ENCODE measurements at places on chromosomes 1 and 21. TPM values are rescaled to one million over a fixed set of nuclear protein-coding genes. Genes with fewer than 3 reads are reported as not detected.

Gene PLD5
- not detected for total RNA-seq

Gene CHODL
- total RNA-seq: not detected

Gene RNF186
- not detected for total RNA-seq

DNA sequence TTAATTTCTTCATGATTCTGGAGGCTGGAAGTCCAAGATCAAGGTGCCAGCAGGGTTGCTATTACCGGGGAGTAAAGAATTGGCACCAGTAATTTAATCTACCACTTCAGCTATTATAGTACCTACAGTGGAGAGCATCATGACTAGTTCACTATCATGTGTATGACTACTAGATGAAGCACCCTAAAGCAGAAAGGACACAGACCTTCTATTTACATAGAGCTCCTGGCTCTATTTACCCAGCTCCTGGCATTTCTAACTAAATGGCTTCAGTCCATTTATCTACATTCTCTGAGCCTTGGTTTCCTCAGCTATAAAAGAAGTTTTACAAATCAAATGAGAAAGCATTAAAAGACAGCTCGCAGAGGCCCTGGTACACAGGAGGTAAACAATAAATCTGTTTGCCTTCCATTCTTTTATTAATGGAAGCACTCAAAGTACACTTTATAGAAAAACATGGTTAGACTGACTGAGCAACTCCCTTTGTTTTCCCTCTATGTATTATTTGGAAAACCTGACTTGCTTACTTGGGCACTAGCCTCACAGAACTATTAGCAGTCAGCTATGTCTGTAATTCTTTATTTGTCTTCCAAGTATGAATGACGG is 203.0 kb downstream of the SLC35F3 start:
- H3K4me3 ChIP-seq: no peak overlapping the region
- no peak overlapping the region for H3K27ac ChIP-seq
- no peaks in the 10 kb centered on the region for H3K4me1 ChIP-seq
- no peaks in the 10 kb centered on the region for H3K36me3 ChIP-seq

DNA sequence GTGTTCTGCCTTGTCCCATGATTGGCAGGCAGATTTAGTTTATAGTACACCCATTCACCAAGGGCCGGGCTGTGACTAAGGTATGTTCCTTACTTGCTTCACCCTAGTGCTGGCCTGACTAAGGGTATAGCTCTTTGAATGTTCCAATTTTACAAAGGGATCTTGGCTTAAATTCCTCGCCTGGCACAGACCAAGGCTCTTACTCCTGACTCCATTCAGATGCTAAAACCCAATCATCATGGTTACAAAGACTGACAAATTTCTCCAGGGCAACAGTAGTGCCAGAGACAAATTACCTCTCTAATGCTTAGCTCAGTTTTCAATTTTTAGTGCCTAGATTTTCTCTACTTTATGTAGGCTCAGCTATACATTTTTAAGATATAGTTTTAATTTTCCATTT is 11.5 kb upstream of the C1orf53 start:
- H3K4me3 ChIP-seq: no peak overlapping the region
- H3K27ac ChIP-seq: no peak overlapping the region
- no peaks in the 10 kb centered on the region for H3K4me1 ChIP-seq
- H3K36me3 ChIP-seq: no peaks in the 10 kb centered on the region
- DNase-seq: no peak

Gene BGLAP
- 7.7 TPM for total RNA-seq

DNA sequence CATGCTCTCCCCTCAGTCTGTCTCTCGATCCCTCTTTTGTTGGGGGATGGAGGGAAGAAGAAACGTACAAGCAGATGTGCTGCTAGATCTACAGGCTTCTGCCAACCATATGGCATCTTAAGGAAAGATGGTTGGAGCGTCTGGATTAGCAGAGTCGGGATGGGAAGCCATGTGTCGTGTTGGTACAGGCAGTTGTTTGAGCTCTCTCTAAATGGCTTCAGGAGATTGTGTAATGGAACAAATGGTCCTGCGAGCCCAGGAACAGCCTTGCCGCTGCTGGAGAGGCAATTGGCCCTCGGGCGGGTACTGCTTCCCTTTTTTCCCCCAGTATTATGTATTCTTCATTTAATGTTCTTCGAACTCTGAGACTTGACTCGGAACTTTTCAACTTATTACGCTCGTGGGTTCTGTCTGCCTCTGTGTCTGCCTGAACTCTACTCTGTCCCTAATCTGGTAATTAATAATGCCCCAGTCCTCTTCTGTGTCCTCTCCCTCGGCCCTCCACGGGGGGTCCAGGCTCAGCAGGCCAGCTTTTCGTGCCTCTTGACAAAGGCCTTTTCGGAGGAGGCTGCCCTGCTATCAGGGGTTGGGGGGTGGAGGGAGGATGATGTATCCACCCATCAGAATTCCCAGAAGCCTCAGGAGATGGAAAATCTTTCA is 215.3 kb downstream of the SDCCAG8 start:
- no peak for DNase-seq
- no peak overlapping the region for H3K4me3 ChIP-seq
- no peaks in the 10 kb centered on the region for H3K4me1 ChIP-seq
- no peaks in the 10 kb centered on the region for H3K27me3 ChIP-seq
- H3K36me3 ChIP-seq: no peaks in the 10 kb centered on the region
- H3K27ac ChIP-seq: no peak overlapping the region

DNA sequence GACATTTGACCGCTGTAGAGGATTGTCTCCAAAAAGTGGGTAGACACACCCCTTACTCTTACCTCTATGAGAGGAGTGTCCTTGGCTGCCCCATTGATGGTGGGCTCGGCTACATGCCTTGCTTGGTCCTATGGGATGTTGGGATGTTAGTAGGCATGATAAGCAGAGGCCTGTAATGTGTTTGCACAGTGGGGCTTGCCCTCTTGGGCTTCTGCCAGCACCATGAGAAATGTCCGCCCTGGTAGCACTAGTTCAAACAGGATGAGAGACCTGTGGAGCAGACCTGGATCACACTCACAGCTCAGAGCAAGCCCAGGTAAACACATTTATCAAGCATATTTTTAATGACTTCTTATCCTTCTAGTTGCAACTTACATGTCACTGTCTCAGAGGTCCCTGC is 54.2 kb downstream of the SH3GLB1 start:
- no peaks in the 10 kb centered on the region for H3K27me3 ChIP-seq
- H3K36me3 ChIP-seq: no peaks in the 10 kb centered on the region
- H3K4me3 ChIP-seq: no peak overlapping the region
- H3K27ac ChIP-seq: no peak overlapping the region
- no peaks in the 10 kb centered on the region for H3K4me1 ChIP-seq

GRCh38 chr1:159652506-159652905 is 61.9 kb downstream of the CRP start:
- H3K27ac ChIP-seq: no peak overlapping the region
- no peaks in the 10 kb centered on the region for H3K36me3 ChIP-seq
- no peaks in the 10 kb centered on the region for H3K4me1 ChIP-seq
- no peak for DNase-seq

DNA sequence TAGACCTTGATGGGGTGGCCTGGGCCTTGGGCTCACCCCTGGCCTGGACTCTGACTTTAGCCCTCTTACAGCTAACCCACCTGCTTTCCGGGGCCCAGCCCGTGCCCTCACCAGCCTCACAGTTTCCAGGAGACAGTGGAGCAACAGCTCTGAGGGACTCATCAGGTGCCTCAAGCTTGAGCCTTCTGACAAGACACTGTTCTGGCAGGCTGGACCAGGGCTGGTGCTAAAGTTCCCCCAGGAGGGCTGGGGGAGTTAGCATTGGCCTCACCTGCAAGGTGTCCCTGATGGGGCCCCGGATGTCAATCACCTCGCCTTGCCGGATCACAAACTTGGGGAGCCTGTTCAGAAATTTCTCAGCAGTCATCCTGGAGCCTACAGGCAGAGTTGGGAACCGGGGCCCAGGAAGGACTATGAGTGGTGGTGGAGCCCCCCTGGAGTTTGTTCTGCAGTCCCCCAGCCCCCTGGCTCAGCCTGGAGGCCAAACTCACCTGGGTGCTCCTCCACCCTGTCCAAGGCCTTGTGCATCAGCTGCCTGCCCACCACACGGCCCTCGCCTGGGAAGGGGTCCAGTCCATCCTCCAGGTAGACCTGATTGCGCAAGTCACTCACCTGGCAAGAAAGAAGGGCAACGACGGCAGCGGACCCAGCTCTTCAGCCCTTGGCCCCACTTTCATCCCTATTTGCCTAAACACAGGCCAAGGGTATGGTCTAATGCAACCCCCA is 4.1 kb downstream of the SH3BGRL3 start:
- H3K27ac ChIP-seq: peak overlapping the region; percentile 91
- peaks cover 94% of the 10 kb centered on the region for H3K4me1 ChIP-seq
- peak overlapping the region; percentile 50 for H3K4me3 ChIP-seq
- DNase-seq: no peak

Gene OR14K1
- total RNA-seq: not detected

GRCh38 chr21:28834335-28835238 is 158.1 kb downstream of the LTN1 start:
- H3K27ac ChIP-seq: no peak overlapping the region
- H3K4me1 ChIP-seq: peaks cover 82% of the 10 kb centered on the region
- H3K36me3 ChIP-seq: no peaks in the 10 kb centered on the region
- H3K27me3 ChIP-seq: no peaks in the 10 kb centered on the region

GRCh38 chr1:174152427-174152826 is 6.9 kb upstream of the RABGAP1L start:
- peak overlapping the region; percentile 21 for H3K27ac ChIP-seq
- H3K27me3 ChIP-seq: no peaks in the 10 kb centered on the region
- no peak overlapping the region for H3K4me3 ChIP-seq
- no peaks in the 10 kb centered on the region for H3K36me3 ChIP-seq
- DNase-seq: no peak

Gene NR1I3
- not detected for total RNA-seq

Gene C1orf210
- not detected for total RNA-seq

- no peaks in the 10 kb centered on the region for H3K27me3 ChIP-seq
- no peaks in the 10 kb centered on the region for H3K36me3 ChIP-seq
- H3K4me1 ChIP-seq: no peaks in the 10 kb centered on the region
- no peak for DNase-seq
- no peak overlapping the region for H3K4me3 ChIP-seq
- H3K27ac ChIP-seq: no peak overlapping the region
Measured at GRCh38 chr1:211653293-211653692, 22.1 kb downstream of the NEK2 start.

DNA sequence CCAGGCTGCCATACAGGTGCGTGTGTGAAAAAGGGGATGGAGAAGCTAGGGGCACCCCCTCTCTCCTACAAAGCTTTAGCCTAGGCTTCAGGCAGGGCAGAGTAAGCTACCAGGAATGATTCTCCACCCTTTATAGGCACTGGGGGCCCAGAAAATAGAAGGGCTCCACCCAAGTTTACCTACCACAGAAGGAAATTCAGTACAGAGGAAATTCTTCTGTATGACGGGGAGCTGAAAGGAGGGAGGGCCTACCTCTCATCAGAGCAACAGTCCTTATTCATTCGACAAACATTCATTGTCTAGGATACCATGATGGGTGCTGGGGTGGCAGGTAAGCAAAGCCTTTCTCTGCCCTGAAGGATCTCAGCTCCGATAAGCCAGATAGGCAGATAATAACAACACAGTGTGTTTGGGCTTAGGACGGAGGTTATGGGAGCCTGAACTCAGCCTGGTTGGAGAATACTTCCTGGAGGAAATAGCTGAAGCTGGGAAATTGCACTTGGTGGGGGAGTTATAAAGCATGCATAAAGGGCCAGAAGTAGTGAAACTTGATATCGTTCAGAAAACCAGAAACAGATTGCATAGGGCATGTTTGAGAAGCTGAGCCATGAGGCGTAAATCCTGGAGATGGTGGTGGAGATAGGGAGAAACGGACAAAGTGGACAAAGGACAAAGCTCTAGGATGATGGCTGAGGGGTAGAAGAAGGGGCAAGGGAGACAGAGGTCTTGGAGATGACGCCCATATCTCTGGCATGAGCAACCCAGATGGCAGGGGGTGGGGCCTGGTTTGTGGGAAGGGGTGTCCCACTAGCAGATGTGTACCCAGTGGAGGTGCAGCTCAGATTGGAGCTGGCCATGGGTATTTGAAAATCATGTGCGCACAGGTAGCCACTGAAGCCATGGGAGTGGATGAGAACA is 5.3 kb upstream of the P3R3URF start:
- H3K4me3 ChIP-seq: no peak overlapping the region
- H3K36me3 ChIP-seq: no peaks in the 10 kb centered on the region
- H3K4me1 ChIP-seq: peaks cover 6% of the 10 kb centered on the region

Gene CCDC17
- total RNA-seq: 8.3 TPM

DNA sequence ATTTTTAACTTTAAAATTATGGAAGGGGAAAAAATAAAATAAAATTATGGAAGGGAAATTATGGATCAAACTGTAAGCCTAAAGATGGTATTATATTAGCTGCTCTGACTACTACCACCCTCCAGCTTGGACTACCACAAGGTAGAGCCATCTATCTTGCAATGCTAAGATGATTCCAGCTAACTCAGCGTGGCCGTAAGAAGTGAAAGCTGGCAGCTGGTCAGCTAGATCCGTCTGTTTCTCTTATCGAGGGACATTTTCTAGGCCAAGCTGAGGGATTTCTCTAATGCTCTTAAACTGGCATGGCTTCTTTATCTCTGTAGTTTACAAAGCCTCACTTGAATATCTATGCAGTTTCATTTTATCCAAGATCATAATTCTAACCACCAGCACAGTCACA is 31.5 kb downstream of the LYST start:
- H3K27me3 ChIP-seq: no peaks in the 10 kb centered on the region
- no peaks in the 10 kb centered on the region for H3K4me1 ChIP-seq
- no peaks in the 10 kb centered on the region for H3K36me3 ChIP-seq
- H3K27ac ChIP-seq: no peak overlapping the region
- H3K4me3 ChIP-seq: no peak overlapping the region

DNA sequence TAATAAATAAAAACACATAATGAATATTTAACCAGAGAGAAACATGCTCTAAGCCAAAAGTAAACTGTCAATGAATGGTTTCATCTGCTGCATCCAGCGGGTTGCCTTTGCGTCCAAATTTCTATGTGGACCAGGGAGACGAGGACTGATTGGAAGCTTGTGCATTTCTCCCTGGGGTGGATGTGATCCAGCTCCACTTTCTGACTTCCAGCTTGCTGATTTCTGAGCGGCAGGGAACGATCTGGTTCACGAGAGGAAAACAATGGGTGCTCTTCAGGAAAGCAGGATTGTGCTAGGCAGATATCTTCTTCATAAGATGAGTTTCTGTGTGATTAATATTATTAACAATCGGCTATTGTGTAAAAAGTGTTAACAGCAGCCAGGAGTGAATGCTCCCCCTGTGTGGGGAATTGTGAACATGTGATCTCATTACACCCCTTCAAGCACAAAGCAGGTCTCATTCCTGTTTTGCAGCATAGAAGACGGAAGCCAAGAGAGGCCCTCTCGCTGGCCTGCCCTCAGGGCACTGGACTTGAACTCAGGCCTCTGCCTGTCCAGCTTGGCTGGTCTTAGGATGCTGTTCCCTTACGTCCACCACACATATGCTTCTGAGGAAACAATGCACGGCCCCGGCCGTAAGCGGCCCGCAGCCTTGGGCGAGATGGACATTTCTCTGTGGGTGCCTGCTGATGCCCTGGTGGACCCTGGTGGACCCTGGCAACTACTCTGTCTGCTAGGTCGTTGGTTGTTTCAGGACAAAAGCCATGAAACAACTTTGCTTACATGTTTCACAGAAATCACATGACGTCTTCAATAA is 183.4 kb upstream of the C1orf174 start:
- DNase-seq: no peak
- H3K4me3 ChIP-seq: no peak overlapping the region
- H3K27me3 ChIP-seq: no peaks in the 10 kb centered on the region
- H3K36me3 ChIP-seq: no peaks in the 10 kb centered on the region

Gene PTCH2
- 1.3 TPM for total RNA-seq

Gene S100A13
- total RNA-seq: 4.3 TPM

- no peak overlapping the region for H3K4me3 ChIP-seq
- H3K36me3 ChIP-seq: no peaks in the 10 kb centered on the region
- no peak overlapping the region for H3K27ac ChIP-seq
Measured at GRCh38 chr21:42617486-42617885, 35.9 kb upstream of the PDE9A start.

GRCh38 chr1:235513495-235514366 is 9.5 kb upstream of the B3GALNT2 start:
- H3K36me3 ChIP-seq: no peaks in the 10 kb centered on the region
- no peak overlapping the region for H3K27ac ChIP-seq
- H3K27me3 ChIP-seq: no peaks in the 10 kb centered on the region
- peak; percentile 63 for DNase-seq
- H3K4me1 ChIP-seq: no peaks in the 10 kb centered on the region
